ENCODE measurements at places on chromosomes 13 and 19.

DNA sequence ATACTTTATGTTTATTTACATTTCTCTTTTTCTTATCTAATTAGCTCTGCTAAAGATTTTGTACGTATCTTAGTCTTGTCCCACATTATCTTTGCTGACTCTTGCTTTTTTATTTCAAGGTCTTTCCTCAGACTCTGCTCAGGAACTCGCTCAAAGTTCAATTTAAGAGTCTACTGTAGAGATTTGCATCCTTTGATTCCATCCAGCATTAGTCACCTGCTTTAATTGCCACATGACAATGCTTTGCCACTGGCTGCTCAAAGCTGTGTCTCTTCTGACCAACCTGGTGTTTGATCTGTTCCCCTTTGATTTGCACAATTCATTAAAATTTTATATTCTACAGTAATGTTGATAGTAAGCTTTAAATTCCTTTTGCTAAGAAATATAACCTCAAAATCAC lies 157.9 kb upstream of the FREM2 start:
- no peaks in the 10 kb centered on the region for H3K36me3 ChIP-seq
- no peaks in the 10 kb centered on the region for H3K27me3 ChIP-seq
- no peaks in the 10 kb centered on the region for H3K4me1 ChIP-seq
- H3K27ac ChIP-seq, result no peak overlapping the region

DNA sequence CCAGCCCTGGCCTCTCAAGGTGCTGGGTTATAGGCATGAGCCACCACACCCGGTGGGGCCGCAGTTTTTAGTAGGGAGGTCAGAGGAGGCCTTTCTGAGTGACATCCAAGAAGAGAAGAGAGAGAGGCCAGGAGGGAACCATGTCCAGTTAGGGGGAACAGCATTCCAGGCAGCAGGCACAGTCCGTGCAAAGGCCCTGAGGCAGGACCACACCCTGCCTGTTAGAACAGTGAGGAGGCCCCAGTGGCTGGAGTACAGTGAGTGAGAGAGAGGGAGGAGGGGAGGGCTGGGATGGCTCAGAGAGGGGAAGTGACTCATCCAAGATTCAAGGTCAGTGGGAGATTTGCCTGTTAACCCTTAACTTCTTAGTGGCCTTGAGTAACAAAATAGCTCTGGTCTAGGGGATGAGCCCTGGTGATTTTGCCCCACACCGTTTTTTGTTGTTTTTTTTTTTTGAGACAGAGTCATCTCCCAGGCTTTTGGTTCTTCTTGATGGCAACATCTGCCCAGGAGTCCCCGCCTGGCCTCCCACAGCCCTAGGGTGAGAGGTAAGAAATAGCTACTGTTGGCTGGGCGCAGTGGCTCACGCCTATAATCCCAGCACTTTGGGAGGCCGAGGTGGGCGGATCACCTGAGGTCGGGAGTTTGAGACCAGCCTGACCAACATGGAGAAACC lies 2.7 kb upstream of the PLIN3 start:
- H3K4me1 ChIP-seq, result peaks cover 7% of the 10 kb centered on the region
- no peaks in the 10 kb centered on the region for H3K36me3 ChIP-seq
- DNase-seq, result no peak
- peak overlapping the region; percentile 16 for H3K27ac ChIP-seq
- no peak overlapping the region for H3K4me3 ChIP-seq

GRCh38 chr13:28044608-28045007 lies 55.8 kb downstream of the FLT3 start:
- no peaks in the 10 kb centered on the region for H3K4me1 ChIP-seq
- no peaks in the 10 kb centered on the region for H3K36me3 ChIP-seq
- no peaks in the 10 kb centered on the region for H3K27me3 ChIP-seq
- no peak overlapping the region for H3K4me3 ChIP-seq

DNA sequence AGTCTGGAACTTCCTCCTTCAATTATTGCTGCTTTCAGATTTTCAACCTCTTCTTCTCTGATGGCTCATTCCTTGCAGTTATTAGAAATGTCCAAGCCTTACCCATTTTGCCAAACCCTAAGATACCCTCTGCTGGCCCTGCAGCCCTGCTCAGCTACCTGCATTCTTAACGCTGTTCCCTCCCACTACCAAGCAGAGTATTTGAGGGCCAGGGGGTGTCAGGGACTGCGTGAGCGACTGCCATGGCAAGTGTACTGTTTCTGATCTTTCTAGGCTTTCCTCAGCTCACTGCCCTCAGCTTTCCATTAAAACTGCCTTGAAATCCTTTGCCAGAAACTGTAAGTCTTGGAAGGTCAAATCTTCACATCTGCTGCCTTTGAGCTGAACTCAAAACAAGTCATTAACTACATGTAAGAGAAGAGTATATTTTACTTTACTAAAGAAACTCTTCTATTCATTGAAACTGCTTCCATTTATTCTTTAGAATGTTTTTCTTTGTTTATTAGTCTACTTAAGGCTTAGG lies 41.0 kb downstream of the HS6ST3 start:
- no peaks in the 10 kb centered on the region for H3K4me1 ChIP-seq
- no peak for DNase-seq
- H3K4me3 ChIP-seq, result no peak overlapping the region

DNA sequence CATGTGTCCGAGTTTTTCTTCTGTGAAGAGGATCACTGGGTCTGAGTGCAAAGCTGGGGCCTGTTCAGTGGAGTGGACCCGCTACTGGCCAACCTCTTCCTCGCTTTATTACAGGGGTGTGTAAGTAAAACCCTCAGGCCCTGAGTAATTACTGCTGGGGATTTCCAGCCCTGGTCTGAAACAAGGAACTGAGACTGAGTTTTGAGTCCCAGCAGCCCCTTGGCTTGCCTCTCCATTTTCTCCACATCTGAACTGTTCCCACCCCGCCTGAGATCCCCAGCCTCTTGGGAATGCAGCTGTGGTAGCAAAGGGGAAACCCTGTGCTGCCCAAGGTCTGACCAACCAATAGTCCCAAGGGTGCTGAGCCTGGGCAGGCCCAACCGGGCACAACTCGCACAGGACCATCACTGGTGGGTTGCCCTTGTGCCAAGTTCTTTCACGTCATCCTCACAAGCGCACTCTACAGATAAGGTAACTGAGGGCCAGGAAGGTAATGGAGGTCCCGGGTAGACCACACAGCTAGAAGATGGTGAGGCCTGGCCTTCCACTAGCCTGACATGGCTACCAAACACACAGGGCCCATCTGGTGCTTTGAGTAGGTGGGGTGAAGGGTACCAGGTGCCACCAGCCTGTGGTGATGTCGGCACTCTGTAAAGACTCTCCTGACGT lies 13.7 kb upstream of the SLC35E1 start:
- no peak for DNase-seq
- H3K27me3 ChIP-seq, result no peaks in the 10 kb centered on the region
- H3K4me3 ChIP-seq, result no peak overlapping the region

DNA sequence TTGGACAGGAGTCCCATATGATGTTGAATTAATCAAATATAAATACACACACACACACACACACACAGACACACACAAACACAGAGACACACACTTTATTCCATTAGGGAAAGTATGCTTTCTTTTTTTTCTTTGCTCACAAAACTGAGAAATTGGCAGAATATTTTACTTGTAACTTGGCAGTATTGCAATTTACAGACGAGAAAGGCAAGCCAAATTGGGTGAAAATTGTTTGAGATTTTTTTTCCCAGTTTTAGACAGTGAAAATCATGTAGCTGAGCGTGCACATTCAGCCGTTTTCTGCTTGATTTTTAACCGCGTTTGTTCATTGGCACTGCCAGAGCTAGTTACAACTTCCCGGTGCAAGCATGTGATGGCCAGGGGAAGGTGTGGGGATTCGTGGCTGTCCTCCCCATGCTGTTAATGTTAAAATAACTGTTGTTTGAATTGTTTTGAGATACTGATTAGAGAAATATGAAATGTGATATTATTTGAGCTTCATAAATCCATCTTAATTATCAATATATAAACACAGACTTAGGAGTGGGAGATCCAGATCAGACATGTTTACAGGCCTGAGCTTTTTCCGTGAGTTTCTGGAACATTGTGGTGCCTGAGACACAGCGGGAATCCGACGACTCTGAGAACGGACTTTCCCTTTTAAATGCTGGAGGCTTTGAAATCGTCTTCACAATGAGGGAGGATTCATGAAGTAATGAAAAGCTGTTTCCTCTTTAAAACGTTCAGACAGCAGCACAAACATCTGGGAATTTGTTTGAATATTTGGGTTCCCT lies 125.5 kb downstream of the KCNRG start:
- H3K27ac ChIP-seq, result no peak overlapping the region
- no peaks in the 10 kb centered on the region for H3K4me1 ChIP-seq
- no peaks in the 10 kb centered on the region for H3K27me3 ChIP-seq
- no peak for DNase-seq

DNA sequence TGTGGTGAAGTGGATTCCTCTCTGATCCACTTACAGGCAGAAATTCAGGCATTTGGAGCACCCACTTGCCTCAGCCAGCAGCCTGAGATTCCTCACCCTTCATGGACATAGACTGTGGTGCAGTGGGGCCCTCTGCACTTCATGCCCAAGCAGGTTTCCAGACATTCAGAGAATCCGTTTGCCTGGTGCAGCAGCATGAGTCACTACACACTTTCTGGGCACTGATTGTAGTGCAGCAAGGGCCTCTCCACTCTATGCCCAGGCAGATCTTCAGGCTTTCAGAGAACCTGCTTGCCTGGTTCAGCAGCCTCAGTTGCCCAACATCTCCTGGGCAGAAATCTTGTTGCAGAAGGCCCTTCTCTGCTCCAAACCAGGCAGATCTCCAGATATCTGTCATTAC lies 920.9 kb downstream of the SLITRK5 start:
- H3K4me1 ChIP-seq, result no peaks in the 10 kb centered on the region
- H3K36me3 ChIP-seq, result no peaks in the 10 kb centered on the region
- H3K4me3 ChIP-seq, result no peak overlapping the region

DNA sequence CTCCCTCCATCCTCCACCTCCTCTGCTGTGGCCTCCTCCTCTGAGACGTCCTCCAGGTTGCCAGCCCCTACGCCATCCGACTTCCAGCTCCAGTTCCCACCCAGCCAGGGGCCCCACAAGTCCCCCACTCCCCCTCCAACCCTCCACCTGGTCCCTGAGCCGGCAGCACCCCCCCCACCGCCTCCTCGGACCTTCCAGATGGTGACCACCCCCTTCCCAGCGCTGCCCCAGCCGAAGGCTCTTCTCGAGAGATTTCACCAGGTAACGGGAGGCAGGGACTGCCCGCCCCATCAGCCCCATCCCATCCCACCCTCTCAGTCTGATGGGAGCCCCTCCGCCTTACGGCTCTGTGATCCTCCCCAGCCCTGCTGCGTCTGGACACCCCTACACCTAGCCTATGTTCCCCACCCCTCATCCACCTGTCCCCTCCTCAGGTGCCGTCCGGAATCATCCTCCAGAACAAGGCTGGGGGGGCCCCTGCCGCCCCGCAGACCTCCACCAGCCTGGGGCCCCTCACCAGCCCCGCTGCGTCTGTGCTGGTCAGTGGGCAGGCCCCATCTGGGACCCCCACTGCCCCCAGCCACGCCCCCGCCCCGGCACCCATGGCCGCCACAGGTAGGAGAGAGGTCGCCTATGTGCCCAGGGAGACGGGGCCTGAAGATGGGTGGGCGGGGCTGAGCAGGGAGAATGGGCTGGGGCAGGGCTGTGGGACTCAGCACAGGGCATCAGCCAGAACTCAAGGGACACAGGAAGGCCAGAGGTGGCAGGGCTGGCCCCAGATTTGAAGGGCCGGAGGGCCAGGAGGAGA lies 18.6 kb upstream of the EHD2 start:
- H3K4me1 ChIP-seq, result no peaks in the 10 kb centered on the region
- no peak overlapping the region for H3K4me3 ChIP-seq
- DNase-seq, result no peak
- peaks cover 3% of the 10 kb centered on the region for H3K36me3 ChIP-seq
- H3K27me3 ChIP-seq, result no peaks in the 10 kb centered on the region

DNA sequence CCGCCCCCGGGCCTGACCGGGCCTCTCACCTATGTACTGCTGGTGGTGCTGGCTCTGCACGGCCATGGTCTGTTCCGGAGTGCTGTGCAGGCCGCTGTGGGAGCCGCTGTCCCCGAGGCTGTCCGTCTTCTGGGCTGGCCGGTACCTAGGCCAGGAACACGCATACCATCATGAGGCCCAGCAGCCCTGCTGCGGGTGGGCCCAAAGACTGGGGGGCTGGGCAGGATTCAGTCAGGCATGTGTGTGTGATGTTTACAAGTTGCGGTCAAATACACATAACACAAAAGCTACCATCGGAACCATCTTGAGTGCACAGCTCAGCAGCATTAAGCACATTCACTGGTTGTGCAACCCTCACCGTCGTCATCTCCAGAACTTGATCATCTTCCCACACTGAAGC lies 32.2 kb upstream of the RANBP3 start:
- H3K27me3 ChIP-seq, result no peaks in the 10 kb centered on the region
- no peaks in the 10 kb centered on the region for H3K36me3 ChIP-seq
- no peak overlapping the region for H3K4me3 ChIP-seq

DNA sequence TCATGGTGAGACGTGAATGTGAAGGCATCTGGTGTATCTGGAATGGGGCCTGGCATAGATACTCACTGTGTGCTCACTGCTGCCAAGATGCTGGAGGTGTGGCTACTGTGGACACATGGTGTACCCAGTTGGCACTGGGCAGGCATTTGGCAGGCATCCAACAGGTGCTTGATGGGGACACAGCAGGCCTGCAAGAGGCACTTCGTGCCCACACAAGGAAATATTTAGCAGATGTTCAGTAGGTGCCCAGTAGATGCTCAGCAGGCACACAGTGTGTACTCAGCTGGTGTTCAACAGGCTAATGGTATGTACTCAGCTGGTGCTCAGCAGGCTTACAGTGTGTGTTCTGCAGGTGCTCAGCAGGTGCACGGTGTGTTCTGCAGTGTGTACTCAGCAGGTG lies 14.2 kb downstream of the CRTC1 start:
- no peaks in the 10 kb centered on the region for H3K27me3 ChIP-seq
- no peak overlapping the region for H3K27ac ChIP-seq
- H3K4me1 ChIP-seq, result peaks cover 32% of the 10 kb centered on the region
- DNase-seq, result no peak
- no peaks in the 10 kb centered on the region for H3K36me3 ChIP-seq

- no peaks in the 10 kb centered on the region for H3K36me3 ChIP-seq
- no peak overlapping the region for H3K4me3 ChIP-seq
- no peak overlapping the region for H3K27ac ChIP-seq
- H3K27me3 ChIP-seq, result no peaks in the 10 kb centered on the region
- H3K4me1 ChIP-seq, result no peaks in the 10 kb centered on the region
These were observed 314.7 kb upstream of the DACH1 start for GRCh38 chr13:72181661-72182060.

DNA sequence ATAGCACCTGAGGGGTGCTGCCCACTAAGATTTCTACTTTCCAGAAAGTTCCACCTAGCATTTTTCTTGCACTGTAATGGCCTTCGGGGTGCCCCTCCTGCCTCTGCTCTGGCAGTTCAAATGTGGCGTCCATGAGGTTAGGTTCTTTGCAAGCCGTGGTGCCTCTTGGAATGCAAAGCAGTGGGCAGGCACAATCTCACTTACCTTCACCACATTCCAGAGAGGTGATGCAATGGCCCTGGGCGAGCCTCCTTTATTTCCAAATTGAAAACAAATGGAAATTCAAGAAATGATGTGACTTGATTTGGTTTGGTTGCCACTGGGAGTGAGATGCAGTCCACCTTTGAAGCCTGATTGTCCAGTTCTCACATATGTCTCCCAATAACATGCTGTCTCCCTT lies 46.9 kb downstream of the FGF9 start:
- no peak overlapping the region for H3K27ac ChIP-seq
- no peaks in the 10 kb centered on the region for H3K27me3 ChIP-seq
- no peaks in the 10 kb centered on the region for H3K4me1 ChIP-seq
- H3K4me3 ChIP-seq, result no peak overlapping the region
- DNase-seq, result no peak
